ENCODE measurements at places on chromosomes 3 and 15. TPM values are rescaled to one million over a fixed set of nuclear protein-coding genes. Genes with fewer than 3 reads are reported as not detected.

GRCh38 chr15:58520464-58520863 lies 88.7 kb downstream of the LIPC start:
- DNase-seq = no peak

GRCh38 chr15:31870328-31871165 lies 159.8 kb upstream of the CHRNA7 start:
- DNase-seq = peak; percentile 87

GRCh38 chr15:78879517-78880241 lies 7.0 kb downstream of the MORF4L1 start:
- no peak for DNase-seq

GRCh38 chr3:15783361-15783969 lies 14.3 kb downstream of the ANKRD28 start:
- no peak for DNase-seq

DNA sequence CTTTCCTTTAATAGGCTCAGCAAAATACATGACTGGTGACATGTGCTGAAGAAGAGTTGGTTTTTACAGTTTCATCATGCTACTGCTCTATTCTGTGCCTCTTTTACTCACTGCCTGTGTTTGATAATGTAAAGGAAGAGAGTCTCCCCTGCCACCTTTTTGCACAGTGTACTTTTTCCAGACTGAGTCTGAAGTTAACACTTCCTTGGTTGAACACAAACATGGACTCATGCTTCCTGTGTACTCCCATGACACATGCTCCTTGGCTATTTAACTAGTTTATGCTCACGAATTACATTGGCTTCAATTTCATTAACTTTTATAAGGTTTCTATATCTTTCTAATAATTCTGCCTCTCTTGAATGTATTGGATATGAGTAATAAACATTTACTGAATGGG lies 396.1 kb downstream of the VGLL3 start:
- no peak for DNase-seq

DNA sequence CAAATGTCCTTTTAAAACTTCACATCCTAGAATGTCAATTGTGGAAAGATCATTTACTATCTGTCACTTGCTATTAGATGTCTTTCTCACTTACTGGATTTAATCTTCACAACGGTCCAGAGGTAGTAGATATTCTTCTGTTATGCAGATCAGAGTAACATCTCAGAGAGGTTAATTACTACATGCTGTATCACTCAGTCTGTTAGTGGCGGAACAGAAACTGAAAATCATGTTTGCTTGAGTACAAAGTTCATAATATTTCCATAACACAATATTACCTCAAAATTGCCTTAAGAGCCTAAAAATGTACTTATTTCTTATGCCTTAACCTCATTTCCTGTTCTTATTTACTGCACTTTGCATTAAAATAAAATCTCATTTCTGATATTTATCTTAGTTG lies 28.6 kb upstream of the GPR149 start:
- DNase-seq = no peak

GRCh38 chr3:187807086-187807862 lies 62.0 kb upstream of the BCL6 start:
- no peak for DNase-seq

DNA sequence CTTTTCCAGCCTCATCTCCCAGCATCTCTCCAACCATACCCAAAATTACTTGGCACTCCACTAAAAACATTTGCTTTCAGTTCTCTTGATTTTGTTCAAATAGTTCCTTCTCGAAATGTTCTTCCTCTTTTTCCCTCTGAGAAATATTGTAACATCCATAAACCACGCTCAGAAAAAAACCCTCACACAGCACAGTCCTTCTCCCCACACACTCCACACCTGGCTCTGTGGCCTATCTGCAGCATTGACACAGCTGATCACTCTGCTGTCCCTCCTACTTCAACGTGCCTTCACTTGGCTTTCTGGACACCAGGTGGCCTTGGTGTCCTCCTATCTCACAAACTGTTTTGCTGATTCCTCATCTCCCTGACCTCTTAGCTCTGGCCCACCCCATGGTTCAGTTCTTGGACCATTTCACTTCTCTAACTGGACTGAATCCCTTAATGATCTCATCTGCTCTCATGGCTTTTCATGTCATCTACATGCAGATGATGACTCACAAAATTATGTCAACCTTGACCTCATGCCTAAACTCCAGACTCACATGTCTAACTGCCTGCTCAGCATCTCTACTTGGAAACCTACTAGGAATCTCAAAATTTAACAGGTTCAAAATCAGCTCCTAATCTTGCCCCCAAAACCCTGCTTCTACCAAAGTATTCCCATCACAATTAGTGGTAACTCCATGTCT lies 93.3 kb downstream of the TRIM42 start:
- DNase-seq = no peak

DNA sequence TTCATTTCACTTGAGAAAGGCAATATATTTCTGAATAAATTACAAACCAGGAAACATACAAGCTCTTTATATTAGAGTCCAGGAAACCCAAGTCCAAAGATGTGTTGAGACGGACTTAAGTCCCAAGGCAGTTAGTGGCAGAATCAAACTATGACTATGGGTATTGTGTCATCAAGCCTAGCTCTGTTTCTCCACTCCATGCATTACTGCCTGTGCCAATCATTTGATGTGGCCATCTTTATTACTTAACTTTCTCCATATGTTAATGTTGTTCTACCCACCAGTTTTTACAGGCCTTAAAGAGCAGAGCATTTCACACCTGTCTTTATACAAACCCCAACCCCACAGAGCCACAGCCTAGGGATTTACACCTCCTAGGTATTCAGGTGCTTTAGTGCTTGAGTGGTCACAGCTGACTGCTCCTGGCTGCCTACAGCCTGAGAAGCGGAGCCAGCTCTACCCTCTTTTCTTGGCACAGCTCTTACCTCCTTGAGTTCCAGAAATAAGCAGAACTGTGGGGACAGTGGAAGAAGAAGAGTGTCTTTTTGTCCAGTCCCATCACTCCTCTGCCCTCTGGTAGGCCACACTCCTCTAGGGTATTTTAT lies 92.1 kb downstream of the DTWD1 start:
- no peak for DNase-seq

- no peak for DNase-seq
Measured at GRCh38 chr15:41890050-41890690, 3.7 kb downstream of the SPTBN5 start.

DNA sequence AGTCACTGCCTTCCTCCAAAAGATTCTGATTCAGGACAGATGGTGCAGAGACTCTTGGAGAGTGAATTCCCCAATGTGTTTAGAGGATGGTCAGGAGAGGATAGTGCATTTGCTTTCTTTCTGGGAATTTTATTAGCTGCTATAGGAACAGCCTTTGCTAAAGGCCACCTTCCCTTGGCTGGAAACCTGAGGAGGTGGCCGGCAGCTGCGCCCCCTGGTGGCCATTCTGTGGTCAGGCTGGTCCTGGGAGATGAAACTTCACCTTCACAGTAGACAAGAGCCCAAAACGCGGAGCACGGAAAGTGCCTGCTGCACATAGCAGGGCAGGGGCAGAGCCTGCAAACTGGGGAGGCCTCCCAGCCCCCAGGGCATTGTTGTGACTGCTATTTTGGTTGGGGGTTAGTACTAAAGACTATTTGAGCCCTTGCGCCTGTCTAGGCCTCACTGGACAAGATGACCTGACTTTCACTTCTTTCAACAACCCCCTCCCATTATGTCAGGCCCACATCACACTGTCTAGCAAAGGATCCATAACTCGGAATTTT lies 34.3 kb downstream of the SEC22C start:
- DNase-seq = peak; percentile 76

DNA sequence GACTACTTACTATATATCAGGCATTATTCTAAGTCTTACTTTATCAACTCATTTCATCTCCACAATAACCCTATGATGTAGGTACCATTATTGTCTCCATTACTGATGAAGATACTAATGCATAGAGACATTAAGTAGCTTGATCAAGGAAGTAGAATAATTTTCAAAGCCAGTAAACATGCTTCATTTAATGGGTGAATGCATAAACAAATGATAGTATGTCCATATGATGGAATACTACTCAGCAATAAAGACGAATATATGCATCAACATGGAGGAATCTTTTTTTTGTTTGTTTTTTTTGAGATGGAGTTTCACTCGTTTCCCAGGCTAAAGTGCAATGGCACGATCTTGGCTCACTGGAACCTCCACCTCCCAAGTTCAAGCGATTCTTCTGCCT lies 184.9 kb downstream of the FMN1 start:
- DNase-seq = no peak

The PLSCR2 gene
- 2.6 TPM for total RNA-seq

The TTBK2 gene
- 18.5 TPM for total RNA-seq

The GOLGA8T gene
- not detected for total RNA-seq

The EIF4G1 gene
- total RNA-seq = 351 TPM

The TGM5 gene
- 0.91 TPM for total RNA-seq
